Activated CD8-positive, alpha-beta memory T cell treated with anti-CD3 and anti-CD28 coated beads for 36 hours (primary cell): ENCODE measurements at places on chromosomes 6 and 20. TPM values are rescaled to one million over a fixed set of nuclear protein-coding genes. Genes with fewer than 3 reads are reported as not detected.

The RFX6 gene
- total RNA-seq = not detected

The PMEPA1 gene
- total RNA-seq = 2.6 TPM

The SRSF12 gene
- total RNA-seq = 0.84 TPM

The PLAGL1 gene
- 24.3 TPM for total RNA-seq

The SLC22A3 gene
- not detected for total RNA-seq

The RIPOR2 gene
- total RNA-seq = 21.0 TPM

The SLC24A3 gene
- not detected for total RNA-seq

The POPDC3 gene
- total RNA-seq = not detected
